ENCODE measurements at places on chromosomes 5 and 9.

- no peak for DNase-seq
These were observed 601.9 kb downstream of the RAB3C start for GRCh38 chr5:59184769-59185168.

GRCh38 chr5:110956280-110956912 lies 115.1 kb upstream of the TSLP start:
- DNase-seq = no peak

GRCh38 chr9:14302405-14302804 lies 11.5 kb downstream of the NFIB start:
- DNase-seq = no peak

DNA sequence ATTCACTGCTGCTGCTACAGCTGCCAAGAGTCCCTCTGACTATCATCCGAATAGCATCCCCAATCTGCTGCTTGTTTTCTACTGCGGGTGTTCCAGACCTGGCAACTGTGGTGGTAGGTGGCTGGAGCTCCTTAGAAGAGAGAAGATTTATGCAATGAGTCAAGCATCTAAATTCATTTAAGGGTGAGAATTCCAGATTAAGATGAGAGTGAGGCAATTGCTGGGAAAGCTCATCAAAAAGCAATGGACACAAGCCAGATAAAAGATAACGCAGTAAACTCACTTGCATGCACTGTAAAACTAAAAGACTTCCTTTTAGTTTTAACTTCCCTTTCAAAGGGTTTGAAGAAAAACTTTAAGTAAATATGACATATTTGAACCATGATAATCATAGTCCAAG lies 3.9 kb downstream of the PLK2 start:
- no peak for DNase-seq

- DNase-seq = no peak
These were observed 204.4 kb downstream of the NXNL2 start for GRCh38 chr9:88739373-88739772.

GRCh38 chr9:37501957-37502596 lies 16.3 kb downstream of the POLR1E start:
- no peak for DNase-seq

- DNase-seq = no peak
These were observed 109.0 kb downstream of the GNAQ start for GRCh38 chr9:77922591-77922990.

DNA sequence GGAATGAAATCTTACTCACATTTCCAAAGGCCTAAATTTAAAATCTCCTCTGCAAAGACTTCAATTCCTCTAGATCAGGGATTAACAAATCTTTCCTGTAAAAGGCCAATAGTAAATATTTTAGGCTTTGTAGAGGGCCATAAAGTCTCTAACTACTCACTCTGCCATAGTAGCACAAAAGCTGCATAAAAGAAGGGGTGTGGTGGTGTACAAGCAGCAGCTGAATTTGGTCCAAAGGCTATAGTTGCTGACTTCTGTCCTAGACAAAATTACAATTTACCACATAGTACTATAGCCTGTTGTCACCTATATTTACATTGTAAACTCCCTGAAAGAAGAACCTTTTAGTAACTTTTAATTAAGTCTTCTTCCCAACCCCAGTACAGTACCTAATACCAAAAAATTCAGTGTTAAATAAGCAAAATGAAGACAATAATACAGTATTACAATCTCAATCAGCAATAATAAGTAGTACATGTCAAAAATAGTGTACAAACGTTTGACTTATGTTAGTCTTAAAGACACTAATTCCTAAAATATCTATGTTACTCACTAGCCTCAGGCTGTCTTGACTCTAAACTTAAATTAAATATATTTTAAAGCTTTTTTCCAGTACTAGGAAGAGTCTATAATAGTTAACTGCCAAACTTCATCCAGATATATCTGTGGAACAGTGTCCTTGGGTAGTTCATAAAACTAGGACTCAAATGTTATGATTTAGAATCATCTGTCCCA lies 6.9 kb downstream of the CETN3 start:
- no peak for DNase-seq

- DNase-seq = no peak
These were observed 148.1 kb downstream of the EBF1 start for GRCh38 chr5:158951436-158952247.

DNA sequence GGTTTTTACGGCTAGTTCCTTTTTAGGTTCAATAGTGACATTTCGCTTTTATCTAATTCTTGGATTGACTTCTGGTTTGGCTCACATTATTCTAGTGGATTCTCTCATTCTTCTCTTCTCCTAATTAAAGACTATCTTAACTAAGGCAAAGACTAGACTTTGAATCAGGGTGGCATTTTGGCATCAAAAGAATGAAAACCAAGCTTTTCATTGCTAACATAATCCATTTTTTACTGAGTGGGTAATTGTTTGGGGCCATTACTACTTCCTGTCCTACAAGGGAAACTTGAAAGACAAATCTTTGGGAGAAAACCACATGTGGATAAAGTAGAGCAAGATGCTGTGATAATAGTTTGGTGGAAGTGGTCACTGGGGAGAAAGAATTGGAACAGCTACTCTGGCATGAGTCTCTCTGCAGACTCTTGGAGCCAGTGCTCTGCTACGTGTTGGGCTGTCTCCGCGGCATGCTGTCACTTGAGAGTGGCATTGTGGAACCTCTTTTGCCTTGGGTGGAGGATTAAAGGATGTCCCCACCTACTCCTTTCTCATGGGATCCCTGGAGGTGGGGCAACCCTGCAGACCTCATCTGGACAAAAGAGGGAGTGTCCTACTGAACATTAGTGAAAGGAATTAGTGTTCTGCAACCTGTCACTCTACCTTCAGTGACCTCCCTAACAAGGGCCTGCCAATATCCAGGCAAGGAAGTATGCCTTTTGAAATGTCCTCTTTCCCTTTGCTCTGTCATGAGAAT lies 280.4 kb downstream of the PSAT1 start:
- DNase-seq = no peak

- no peak for DNase-seq
These were observed 39.5 kb downstream of the MFAP3 start for GRCh38 chr5:154078272-154078671.

DNA sequence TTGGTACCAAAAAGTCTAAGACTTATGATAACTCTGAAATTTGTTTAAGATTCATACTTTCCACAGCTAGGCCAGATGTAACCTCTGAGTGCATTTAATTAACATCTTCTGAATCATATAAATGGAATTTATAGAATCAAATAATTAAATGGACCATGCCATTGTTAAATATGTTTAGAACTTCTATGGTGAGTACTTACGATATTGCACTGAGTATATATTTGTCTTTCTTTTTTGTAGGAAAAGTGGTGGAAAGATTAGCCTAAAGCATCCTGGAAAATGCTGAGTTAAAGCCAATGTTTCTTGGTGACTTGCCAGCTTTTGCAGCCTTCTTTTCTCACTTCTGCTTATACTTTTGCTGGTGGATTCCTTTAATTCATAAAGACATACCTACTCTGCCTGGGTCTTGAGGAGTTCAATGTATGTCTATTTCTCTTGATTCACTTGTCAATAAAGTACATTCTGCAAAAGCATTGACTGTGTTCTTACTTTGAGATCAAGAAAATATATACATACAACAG lies 11.9 kb downstream of the SPINK6 start:
- DNase-seq = no peak

- no peak for DNase-seq
These were observed 162.9 kb downstream of the FAM170A start for GRCh38 chr5:119792161-119792799.

- no peak for DNase-seq
These were observed 6.9 kb downstream of the KIAA1958 start for GRCh38 chr9:112493393-112494137.

DNA sequence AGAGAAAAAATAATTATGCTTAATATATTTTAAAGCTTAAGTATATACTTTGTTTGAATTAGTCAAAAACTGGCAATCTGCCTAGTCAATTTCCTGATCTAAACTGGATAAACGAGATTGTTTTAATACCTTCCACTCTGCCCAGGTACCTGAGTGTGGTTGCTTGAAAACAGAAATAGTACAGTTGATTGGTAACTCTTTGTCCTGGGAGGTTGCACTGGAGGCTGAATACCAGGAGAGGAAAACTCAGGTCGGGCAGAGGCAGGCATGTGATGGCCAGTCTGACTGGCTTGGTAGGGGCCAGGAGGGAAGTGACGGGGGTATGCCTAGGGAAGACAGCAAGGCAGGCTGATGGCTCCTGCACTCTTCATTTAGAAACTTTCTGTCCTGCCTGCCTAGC lies 80.2 kb downstream of the PIK3R1 start:
- no peak for DNase-seq

- no peak for DNase-seq
These were observed 17.4 kb downstream of the PPP6C start for GRCh38 chr9:125172031-125172755.

DNA sequence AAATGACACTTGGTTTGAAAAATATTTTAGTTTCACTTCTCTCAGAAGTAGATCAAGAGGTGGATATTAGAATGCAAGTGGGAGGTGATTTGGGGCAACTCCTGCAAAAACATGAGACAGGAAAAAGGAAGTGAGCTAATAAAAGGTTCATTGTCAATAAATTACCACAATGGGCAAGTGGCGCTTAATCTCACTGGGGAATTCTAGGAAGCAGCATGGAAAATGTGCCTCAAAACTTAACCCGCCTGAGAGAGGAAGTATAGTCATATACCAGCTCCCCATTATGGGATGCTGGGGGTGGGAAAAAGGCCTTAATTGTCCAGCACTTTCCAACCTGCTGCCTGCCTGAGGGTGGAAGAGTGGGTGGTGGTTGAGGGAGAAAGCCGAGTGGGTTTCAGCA lies 204.1 kb downstream of the ELAVL2 start:
- no peak for DNase-seq

- DNase-seq = no peak
These were observed 321.5 kb downstream of the FBXL7 start for GRCh38 chr5:15821506-15821905.

GRCh38 chr5:170632985-170633234 lies 129.1 kb downstream of the KCNIP1 start:
- peak; percentile 31 for DNase-seq
